A549 treated with AZD2906 at 1 μM for 4 hours (cell line): ENCODE measurements at places on chromosomes 3 and 15. TPM values are rescaled to one million over a fixed set of nuclear protein-coding genes. Genes with fewer than 3 reads are reported as not detected.

IL17RD gene
- 0.56 to 1.2 TPM (median 0.97 TPM) in 5 replicates for total RNA-seq

RARB gene
- 6.7 to 19.9 TPM (median 11.0 TPM) in 5 replicates for total RNA-seq

DUOXA1 gene
- total RNA-seq, result 0.06 to 0.30 TPM (median 0.09 TPM) in 5 replicates

SLC49A4 gene
- 11.3 to 14.1 TPM (median 13.6 TPM) in 5 replicates for total RNA-seq

RPL15 gene
- 2,909 to 3,245 TPM (median 3,030 TPM) in 5 replicates for total RNA-seq

GHSR gene
- total RNA-seq, result not detected in 5 replicates

SCAANT1 gene
- total RNA-seq, result not detected in 5 replicates

SLC9C1 gene
- not detected in 5 replicates for total RNA-seq

GAP43 gene
- total RNA-seq, result 0.05 to 0.07 TPM (median 0.06 TPM) in 4 of 5 replicates, not detected in the other

HHLA2 gene
- 0.03 to 0.11 TPM (median 0.06 TPM) in 3 of 5 replicates, not detected in the others for total RNA-seq

NAA50 gene
- total RNA-seq, result 134 to 185 TPM (median 143 TPM) in 5 replicates

STRIT1 gene
- total RNA-seq, result not detected in 5 replicates

TPRG1 gene
- total RNA-seq, result 0.18 to 0.33 TPM (median 0.28 TPM) in 5 replicates

DNAJC17 gene
- total RNA-seq, result 19.6 to 25.2 TPM (median 23.2 TPM) in 5 replicates

MTFMT gene
- 23.9 to 27.5 TPM (median 24.8 TPM) in 5 replicates for total RNA-seq

SPCS1 gene
- total RNA-seq, result 145 to 170 TPM (median 161 TPM) in 5 replicates

ZBTB47 gene
- 5.3 to 6.5 TPM (median 5.8 TPM) in 5 replicates for total RNA-seq

PLA2G4F gene
- 0.05 TPM in 1 of 5 replicates, not detected in the others for total RNA-seq

TMED3 gene
- total RNA-seq, result 154 to 194 TPM (median 189 TPM) in 5 replicates

EXOSC7 gene
- 44.7 to 48.0 TPM (median 46.4 TPM) in 5 replicates for total RNA-seq

SKOR1 gene
- 0.03 to 0.08 TPM (median 0.05 TPM) in 4 of 5 replicates, not detected in the other for total RNA-seq

KLF15 gene
- total RNA-seq, result 1.4 to 1.9 TPM (median 1.6 TPM) in 5 replicates

HYKK gene
- 5.8 to 8.9 TPM (median 6.3 TPM) in 5 replicates for total RNA-seq

VPS18 gene
- 21.3 to 23.1 TPM (median 22.5 TPM) in 5 replicates for total RNA-seq

COL6A5 gene
- total RNA-seq, result not detected in 5 replicates

SLC2A2 gene
- total RNA-seq, result not detected in 5 replicates

CD200R1 gene
- 0.05 to 0.17 TPM (median 0.05 TPM) in 5 replicates for total RNA-seq

GOLGA8J gene
- total RNA-seq, result 0.09 to 0.15 TPM in 2 of 5 replicates, not detected in the others

FBXL2 gene
- total RNA-seq, result 6.9 to 8.0 TPM (median 7.5 TPM) in 5 replicates
